ENCODE measurements at places on chromosomes 12 and 14.
A peak's percentile ranks its signal among the peaks of the same experiment; 100 is the strongest.

DNA sequence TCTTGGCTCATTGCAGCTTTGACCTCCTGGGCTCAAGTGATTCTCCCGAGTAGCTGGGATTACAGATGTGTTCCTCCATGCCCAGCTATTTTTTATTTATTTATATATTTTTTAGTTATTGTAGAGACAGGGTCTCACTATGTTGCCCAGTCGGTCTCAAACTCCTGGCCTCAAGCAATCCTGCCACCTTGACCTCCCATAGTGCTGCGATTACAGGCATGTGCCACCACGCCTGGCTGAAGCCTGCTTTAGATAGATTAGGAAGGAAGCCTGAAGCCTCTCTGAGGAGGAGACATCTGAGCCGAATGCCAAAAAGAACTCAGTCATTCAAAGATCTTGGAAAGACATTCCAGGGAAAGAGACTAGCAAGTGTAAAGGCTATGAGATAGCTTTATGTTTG, 10.2 kb downstream of the INHBC start:
- DNase-seq = no peak

GRCh38 chr12:5343711-5344110, 88.2 kb upstream of the NTF3 start:
- DNase-seq = no peak

GRCh38 chr14:55026441-55026792, 482 bp downstream of the WDHD1 start:
- DNase-seq = no peak

DNA sequence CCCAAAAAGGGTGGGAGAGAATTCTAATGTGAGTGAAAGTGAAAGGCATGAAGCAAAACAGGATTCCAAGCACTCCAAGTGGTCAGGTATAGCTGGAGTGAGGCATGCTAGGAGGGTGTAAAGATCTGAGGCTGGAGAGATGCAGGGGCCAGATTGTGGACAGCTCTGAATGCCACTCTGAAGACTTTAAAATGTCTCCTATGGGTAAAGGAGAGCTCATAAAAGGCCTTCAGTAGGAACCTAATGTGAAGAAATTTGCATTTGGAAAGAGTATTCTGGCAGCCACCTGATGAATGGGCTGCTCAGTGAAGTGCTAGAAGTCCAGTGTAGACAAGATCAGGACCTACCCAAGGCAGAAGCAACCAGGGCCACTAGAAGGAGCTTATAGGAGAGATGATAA, 68.9 kb downstream of the DNAI7 start:
- no peak for DNase-seq

- no peak for DNase-seq
Observed at GRCh38 chr12:51401020-51401419, 9.8 kb upstream of the GALNT6 start.

DNA sequence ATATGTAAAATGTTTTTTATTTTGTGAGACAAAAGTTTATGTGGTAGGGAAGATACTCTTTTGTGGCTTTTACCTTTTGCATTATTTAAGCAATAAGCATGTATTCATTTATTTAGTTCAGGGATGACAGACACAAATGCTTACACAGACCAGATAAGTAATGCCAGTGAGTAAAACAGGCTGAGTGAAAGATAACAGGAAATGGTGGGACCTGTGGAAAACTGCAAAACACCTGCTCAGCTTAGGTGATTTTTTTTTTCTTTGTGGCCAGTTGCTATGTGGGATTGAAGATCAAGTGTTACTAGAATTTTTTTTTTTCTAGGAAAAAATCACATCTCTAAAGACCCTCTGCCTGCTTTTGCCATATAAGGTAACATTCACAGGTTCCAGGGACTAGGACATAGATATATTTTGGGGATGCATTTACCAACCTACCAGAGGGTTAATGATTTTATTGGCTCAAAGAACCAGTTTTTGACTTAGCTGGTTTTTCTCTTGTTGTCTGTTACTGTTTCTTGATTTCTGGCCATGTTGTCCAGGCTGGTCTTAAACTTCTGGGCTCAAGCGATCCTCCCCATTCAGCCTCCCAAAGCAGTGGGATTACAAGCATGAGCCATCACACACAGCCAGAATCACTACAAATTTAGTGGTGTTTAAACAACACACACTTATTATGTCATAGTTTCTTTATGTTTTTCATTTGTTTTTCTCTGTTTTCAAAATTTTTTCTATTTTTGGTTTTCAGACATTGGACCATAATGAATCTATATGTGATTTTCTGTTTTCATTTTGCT, 9.8 kb downstream of the PSMA6 start:
- no peak for DNase-seq

DNA sequence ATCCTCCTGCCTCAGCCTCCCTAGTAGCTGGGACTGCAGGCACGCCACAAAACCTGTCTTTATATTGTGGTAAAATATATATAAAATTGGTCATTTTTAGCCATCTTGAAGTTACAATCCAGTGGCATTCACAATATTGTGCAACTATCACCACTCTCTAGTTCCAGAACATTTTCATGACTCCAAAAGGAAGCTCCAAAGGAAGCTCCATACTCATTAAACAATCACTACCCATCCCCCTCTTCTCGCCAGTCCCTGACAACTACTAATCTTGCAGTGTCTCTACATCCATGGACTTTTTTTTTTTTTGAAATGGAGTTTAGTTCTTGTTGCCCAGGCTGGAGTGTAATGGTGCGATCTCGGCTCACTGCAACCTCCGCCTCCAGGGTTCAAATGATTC, 3.1 kb downstream of the GCH1 start:
- no peak for DNase-seq

- no peak for DNase-seq
Observed at GRCh38 chr14:99780690-99781089, 12.5 kb upstream of the EML1 start.

DNA sequence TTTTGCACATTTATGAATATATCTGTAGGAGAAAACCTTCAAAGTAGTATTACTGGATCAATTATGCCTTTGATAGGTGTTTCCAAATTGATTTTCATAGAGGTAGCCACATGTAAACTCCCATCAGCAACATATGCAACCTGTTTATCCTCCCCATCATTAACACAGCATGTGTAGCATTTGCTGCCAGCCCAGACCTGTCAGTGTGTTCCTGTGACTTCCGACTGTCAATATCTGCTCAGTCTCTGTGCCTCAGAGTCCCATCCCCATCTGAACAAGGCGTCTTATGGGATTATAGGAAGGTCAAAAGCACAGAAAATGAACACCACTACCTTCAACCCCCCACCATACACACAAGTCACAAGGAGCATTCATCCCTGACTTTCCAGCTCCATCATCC, 9.5 kb upstream of the CAPRIN2 start:
- DNase-seq = no peak

DNA sequence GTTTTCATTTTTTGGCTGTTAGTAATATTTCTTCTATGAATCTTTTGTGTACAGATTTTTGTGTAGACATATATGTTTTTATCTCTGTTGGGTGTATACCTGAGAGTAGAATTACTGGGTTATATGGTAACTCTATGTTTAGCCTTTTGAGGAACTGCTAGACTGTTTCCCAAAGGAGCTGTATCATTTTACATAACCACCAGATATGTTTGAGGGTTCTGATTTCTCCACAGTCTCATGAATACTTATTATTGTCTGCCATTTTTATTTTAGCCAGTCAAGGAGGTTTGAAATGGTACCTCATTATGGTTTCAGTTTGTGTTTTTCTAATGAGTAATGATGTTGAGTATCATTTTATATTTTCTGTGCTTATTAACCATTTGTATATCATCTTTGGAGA, 1.9 kb downstream of the PCNX4 start:
- DNase-seq = no peak

GRCh38 chr12:49279706-49280159, 14.9 kb downstream of the TUBA1C start:
- DNase-seq = no peak

DNA sequence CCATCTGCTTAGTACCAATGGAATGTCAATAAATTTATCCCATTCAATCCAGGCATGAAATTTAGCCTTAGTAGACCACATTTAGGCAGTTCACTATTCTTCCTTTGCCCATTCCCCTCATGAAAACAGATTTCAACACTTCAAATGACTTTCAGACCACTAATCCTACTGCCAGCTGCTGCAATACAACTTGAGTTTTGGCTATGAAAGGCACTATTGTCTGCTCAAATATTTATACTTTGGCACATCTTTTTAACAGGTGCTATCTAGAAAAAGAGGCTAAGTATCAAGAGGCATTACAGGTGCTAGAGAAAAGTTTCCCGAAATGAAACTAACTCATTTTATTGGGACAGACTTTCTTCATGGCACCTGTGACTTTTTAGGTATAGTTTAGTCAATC, 499.8 kb downstream of the C12orf50 start:
- DNase-seq = no peak

GRCh38 chr12:18171571-18171970, 81.6 kb upstream of the RERGL start:
- no peak for DNase-seq

- DNase-seq = no peak
Observed at GRCh38 chr12:90257927-90258624, 549.4 kb upstream of the ATP2B1 start.

DNA sequence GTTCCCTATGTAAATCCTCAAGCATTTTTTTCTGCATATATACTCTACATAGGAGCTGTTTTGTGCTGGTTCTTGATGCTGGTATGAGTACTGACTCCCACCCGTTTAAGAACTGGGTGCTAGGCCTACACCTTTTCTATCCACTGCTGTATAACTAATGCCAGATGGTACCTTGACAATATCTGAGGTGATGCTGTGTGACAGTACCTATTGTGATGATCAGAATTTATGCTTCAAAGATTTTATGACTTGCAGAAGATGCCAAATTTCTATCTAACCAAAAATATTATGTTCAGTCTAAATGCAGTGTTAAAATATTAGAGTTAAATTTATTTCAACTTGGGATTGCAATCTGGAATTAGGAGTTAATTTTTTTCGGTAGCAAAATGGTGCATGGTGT, 272.3 kb upstream of the NOVA1 start:
- no peak for DNase-seq

- no peak for DNase-seq
Observed at GRCh38 chr14:93788543-93789227, 400 bp upstream of the PRIMA1 start.

- DNase-seq = no peak
Observed at GRCh38 chr14:63677891-63678379, 36.3 kb upstream of the WDR89 start.

GRCh38 chr12:106744600-106744999, 29.9 kb upstream of the RIC8B start:
- no peak for DNase-seq

DNA sequence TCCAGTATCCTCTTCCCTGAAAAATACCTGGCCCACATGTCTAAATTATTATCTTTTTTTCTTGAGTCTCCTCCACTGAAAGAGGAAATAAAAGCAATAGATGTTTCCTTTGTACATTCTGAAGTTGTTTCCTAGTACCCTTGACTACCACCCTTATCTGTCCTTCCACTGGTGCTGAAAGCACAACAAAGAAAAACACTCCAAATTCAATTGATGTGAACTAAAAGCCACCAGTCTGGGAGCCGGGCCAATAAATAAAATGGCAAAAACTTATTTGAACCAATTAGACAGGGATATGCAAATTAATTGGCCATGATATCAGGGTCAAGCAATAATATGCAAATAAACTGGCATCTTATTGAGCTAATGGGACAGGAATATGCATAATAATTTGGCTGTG, 330.5 kb downstream of the PAWR start:
- DNase-seq = no peak

DNA sequence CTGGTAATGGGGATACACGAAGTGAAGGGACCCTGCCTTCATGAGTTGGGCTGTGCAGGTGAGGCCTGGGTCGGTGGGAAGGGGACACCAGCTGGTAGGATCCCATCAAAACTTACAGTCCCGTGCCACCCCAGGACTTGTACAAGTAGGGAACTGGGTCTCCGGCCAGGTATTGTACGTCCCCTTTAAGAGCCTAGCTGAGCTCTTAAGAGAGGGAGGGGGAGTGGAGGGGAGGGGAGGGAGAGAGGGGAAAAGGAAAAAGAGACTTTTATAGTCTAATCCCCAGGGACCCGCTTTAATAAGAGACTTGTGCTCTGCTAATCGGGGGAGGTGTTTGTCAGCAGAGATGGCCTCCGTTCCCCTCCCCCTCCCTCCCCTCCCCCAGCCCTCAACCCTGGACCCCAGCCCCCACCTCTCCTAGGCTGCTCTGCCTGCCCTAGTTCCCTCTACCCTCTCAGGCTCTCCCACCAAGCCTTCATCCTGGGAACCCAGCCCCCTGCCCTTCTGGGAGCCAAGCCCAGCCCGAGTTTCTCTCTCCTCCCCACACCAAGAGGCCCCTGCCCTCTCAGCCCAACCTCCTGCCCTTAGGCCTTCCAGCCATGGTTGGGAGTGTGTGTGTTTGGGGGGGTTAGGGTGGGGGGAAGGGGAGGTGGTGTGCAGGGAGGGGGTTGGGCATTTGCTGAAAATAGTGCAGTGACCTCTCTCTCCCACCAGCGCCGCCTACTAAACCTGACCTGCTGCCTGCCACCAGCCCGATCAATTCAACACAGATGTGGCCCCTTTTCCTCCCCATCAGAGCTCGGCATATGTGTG, 2.6 kb downstream of the GDF11 start:
- no peak for DNase-seq

- no peak for DNase-seq
Observed at GRCh38 chr12:123954647-123955350, 17.8 kb downstream of the CCDC92 start.

DNA sequence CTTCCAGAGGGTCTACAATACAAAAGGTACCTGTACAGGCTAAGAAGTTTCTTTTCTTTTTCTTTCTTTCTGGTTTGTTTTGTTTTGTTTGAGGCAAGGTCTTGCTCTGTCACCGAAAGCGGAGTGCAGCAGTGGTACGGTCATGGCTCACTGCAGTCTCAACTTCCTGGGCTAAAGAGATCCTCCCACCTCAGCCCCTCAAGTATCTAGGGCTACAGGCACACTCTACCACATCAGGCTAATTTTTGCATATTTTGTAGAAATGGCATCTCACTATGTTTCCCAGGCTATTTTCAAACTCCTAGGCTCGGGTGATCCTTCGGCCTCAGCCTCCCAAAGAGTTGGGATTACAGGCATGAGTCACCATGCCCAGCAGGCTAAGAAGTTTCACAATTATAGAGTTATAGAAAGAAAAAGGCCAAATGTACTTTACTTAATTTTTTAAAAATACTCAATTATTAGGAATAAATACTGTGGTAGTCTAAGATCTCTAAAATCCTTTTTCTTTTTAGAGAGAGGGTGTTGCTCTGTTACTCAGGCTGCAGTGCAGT, 3.0 kb upstream of the PIGH start:
- no peak for DNase-seq

DNA sequence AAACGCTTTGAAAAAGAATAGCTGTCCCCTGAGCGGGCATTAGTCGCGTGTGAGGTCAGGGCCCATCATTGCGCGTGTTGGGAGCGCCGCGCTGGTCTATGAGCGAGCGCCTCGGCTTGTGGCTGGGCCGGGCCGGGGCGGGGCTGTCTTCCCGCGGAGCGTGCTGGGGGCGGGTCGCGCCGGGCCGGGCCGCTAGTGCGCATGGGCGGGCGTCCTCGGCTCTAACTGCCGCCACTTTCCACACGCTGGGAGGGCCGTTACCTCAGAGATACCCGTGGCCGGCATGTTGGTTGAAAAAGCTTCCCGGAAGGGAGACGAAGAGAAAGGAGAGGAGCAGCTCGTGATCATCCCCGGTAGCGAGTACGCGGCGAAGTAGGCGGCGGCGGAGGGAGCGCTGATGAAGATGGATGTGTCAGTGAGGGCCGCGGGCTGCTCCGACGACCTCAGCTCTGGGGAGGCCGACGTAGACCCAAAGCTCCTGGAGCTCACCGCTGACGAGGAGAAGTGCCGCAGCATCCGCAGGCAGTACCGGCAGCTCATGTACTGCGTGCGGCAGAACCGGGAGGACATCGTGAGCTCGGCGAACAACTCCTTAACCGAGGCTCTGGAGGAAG, at the start of gene EID3:
Gene EID3 (plus strand): TSS at position 202 of the 614 bp plus-strand sequence. CDS start 196 bp downstream, at position 398.
- peak; percentile 87 for DNase-seq

- DNase-seq = no peak
Observed at GRCh38 chr12:59624732-59625460, 29.1 kb downstream of the SLC16A7 start.

Data from activated naive CD4-positive, alpha-beta T cell treated with anti-CD3 and anti-CD28 coated beads, Interleukin-2, amount 50 U/mL, for 72 hours (primary cell).